EH (cell line): ENCODE measurements at places on chromosomes 11 and 22.

DNA sequence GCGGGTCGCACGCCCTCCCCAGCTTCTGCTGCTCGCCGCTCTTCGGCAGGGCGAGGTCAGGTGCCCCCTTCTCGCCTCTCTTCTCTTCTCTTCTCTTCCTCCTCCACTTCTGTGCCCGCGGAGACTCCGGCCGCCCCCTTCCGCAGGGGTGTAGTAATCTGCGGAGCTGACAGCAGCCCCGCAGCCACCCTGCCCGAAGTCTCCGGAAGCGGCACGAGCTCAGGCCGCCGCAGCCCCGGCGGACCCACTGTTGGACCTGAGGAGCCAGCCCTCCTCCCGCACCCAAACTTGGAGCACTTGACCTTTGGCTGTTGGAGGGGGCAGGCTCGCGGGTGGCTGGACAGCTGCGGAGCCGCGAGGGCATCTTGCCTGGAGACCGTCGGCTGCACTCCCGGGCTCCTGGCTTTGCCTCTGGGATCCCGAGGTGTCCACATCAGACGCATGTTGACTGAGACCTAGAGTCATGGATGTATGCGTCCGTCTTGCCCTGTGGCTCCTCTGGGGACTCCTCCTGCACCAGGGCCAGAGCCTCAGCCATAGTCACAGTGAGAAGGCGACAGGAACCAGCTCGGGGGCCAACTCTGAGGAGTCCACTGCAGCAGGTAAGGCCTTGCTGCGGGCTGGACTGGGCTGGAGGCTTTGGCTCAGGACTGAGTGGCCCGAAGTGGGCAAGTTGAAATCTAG, 486 bp downstream of the STIM1 start:
- peak; percentile 57 for DNase-seq

GRCh38 chr11:26158251-26158650, 173.7 kb upstream of the ANO3 start:
- no peak for DNase-seq

DNA sequence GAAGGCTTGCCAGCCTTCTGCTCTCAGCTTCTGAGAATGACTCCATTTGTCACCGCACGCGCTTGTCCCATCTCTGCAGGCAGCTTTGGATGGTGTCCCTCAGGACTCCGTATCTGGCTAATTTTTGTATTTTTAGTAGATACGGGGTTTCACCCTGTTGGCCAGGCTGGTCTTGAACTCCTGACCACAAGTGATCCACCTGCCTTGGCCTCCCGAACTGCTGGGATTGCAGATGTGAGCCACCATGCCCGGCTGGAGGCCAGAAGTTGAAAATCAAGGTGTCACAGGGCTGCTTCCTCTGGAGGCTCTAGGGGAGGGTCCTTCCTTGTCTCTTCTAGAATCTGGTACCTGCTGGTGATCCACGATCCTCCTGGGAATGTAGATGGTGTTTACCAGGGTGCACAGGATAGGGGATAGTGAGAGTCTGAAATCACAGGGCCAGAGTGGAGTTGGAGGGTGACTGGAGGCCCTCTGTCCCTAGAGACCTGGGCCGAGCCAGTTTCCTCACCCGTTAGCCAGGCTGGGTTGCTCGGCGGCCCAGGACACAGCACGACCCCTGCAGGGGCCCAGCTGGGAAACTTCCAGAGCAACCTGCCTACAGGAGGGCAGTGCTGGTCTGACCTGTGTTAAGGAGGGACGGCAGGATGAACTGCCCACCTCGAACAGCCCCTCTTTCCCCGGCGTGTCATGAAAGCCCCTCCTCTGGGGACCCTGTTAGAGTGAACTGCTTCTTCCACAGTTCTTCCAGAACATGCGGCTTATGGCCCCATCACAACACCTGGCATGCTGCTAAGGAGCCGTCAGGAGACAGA, 48.9 kb upstream of the SHANK2 start:
- DNase-seq: no peak

GRCh38 chr22:34111210-34111824, 191.0 kb upstream of the LARGE1 start:
- peak; percentile 3 for DNase-seq
